ENCODE measurements at places on chromosomes 12 and 14. TPM values are rescaled to one million over a fixed set of nuclear protein-coding genes. Genes with fewer than 3 reads are reported as not detected.

Gene AVPR1A
- 8.6 TPM for total RNA-seq

Gene TC2N
- 25.3 TPM for total RNA-seq

Gene TAS2R8
- not detected for total RNA-seq

Gene DPF3
- 5.4 TPM for total RNA-seq

Gene PTCSC3
- not detected for total RNA-seq

Gene RAPGEF3
- total RNA-seq, result 79.1 TPM

GRCh38 chr14:104681689-104682074, 7.7 kb upstream of the INF2 start:
- H3K27ac ChIP-seq, result peak overlapping the region; percentile 86
- DNase-seq, result peak; percentile 68
- no peaks in the 10 kb centered on the region for H3K36me3 ChIP-seq

DNA sequence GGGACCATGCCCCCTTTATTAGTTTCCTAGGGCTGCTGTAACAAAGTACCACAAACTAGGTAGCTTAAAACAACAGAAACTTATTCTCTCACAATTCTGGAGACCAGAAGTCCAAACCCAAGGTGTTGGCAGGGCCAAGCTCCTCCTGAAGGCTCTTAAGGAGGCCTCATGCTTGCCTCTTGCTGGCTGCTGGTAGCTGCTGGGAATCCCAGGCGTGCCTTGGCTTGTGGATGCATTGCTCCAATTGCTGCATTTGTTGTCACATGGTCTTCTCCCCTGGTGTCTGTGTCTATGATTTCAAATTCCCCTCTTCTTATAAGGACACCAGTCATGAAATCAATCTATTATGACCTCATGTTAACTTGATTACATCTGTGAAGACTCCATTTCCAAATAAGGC, 11.2 kb downstream of the SLC17A8 start:
- H3K27ac ChIP-seq, result no peak overlapping the region
- no peak for DNase-seq
- no peaks in the 10 kb centered on the region for H3K36me3 ChIP-seq
- no peaks in the 10 kb centered on the region for H3K4me1 ChIP-seq
- H3K4me3 ChIP-seq, result no peak overlapping the region

- H3K4me3 ChIP-seq, result no peak overlapping the region
- no peaks in the 10 kb centered on the region for H3K27me3 ChIP-seq
- no peak for DNase-seq
- no peak overlapping the region for H3K27ac ChIP-seq
- H3K36me3 ChIP-seq, result no peaks in the 10 kb centered on the region
- H3K4me1 ChIP-seq, result no peaks in the 10 kb centered on the region
These were observed 3.8 kb upstream of the GZMH start for GRCh38 chr14:24613241-24613640.

DNA sequence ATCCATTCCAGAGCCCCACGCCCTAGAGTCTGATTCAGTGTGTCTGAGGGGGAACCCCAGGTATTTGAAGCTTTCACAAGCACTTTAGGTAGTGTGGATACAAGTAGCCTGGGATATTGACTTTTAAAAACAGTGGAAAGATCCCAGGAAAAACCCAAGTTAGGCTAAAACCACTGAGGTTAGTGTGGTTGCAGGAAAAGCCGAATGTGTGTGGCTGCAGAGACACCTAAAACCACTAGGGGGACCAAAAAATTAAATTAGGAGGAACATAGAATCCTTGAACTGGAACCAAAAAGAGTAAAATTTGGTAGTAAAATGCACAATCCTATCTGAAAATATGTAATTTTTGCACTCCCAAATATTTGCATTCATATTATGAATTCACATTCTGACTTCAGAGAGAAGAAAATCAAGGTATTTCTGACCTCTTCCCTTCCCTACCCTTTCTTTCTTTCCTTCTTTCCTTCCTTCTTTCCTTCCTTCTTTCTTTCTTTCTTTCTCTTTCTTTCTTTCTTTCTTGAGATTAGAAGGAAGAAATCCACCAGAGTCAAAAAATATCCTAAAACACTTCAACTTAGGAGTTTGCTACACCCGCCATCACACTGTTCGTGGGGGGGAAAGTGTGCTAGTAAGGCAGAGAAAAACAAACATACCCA, 37.8 kb downstream of the SLCO1A2 start:
- no peaks in the 10 kb centered on the region for H3K36me3 ChIP-seq
- no peak overlapping the region for H3K4me3 ChIP-seq
- no peak for DNase-seq
- no peak overlapping the region for H3K27ac ChIP-seq
- H3K4me1 ChIP-seq, result no peaks in the 10 kb centered on the region

DNA sequence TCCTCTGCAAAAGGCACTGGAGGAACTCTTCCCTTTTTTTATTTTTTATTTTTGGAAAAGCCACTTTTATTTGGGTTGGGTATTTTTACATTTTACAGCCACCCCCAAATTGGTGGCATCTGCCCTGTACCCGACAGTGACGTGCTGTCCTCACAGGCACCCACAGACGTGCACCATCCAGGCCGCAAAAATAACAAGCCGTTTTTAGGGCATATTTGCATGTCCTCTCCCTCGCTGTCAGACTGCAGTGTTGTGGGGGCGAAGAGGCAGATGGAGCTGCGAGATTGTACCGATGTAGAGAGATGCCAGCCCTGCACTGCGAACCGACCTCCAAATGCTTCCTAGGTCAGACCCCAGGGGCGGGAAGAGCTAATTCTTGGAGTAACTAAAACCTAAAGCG, 12.2 kb downstream of the JDP2 start:
- no peak for DNase-seq
- H3K27me3 ChIP-seq, result no peaks in the 10 kb centered on the region
- no peak overlapping the region for H3K4me3 ChIP-seq
- peaks cover 70% of the 10 kb centered on the region for H3K36me3 ChIP-seq
- peaks cover 17% of the 10 kb centered on the region for H3K4me1 ChIP-seq

- H3K4me1 ChIP-seq, result no peaks in the 10 kb centered on the region
- no peak for DNase-seq
- no peaks in the 10 kb centered on the region for H3K27me3 ChIP-seq
- H3K4me3 ChIP-seq, result no peak overlapping the region
- H3K36me3 ChIP-seq, result no peaks in the 10 kb centered on the region
These were observed 581.0 kb upstream of the TMEM132C start for GRCh38 chr12:127685931-127686330.

All from tibial nerve (tissue), 4 donors.